ENCODE measurements at places on chromosomes 4 and X.

DNA sequence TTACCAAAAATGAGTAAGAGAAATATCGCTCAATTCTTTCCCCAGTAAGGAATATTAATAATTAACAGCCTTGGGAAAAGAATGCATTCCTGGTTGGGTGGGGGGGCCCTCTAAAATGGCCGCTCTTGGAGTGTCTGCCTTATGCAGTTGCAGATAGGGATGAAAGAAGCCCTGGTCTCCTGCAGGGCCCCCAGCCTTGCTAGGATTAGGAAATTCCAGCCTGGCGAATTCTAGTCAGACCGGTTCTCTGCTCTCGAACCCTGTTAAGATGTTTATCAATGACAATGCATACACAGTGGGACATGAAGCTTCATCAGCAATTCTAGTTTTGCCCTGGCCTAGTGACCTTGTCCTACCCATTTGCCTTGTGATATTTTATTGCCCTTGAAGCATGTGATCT, 1047.7 kb upstream of the GRID2 start:
- DNase-seq = no peak

- no peak for DNase-seq
Observed at GRCh38 chr4:32117693-32118092, 1397.5 kb downstream of the PCDH7 start.

DNA sequence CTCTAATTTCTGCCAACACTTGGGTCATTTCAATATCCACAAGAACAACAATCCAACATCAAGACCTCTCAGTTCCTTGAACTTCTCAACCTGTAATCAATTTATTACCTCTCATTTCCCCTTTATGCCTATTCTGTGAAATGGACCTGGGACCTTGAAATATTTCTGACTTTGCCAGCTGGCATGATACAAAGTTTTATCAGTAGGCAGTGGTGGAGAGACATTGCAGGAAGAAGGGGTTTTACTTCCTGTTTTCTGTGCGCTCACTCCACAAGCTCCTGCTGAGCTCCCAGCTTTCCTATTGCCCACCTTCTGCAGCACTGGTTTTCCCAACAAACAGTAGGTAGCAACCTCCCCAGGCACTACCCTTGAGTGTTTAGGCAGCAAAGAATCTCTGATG, 3.5 kb upstream of the ARHGEF6 start:
- no peak for DNase-seq

DNA sequence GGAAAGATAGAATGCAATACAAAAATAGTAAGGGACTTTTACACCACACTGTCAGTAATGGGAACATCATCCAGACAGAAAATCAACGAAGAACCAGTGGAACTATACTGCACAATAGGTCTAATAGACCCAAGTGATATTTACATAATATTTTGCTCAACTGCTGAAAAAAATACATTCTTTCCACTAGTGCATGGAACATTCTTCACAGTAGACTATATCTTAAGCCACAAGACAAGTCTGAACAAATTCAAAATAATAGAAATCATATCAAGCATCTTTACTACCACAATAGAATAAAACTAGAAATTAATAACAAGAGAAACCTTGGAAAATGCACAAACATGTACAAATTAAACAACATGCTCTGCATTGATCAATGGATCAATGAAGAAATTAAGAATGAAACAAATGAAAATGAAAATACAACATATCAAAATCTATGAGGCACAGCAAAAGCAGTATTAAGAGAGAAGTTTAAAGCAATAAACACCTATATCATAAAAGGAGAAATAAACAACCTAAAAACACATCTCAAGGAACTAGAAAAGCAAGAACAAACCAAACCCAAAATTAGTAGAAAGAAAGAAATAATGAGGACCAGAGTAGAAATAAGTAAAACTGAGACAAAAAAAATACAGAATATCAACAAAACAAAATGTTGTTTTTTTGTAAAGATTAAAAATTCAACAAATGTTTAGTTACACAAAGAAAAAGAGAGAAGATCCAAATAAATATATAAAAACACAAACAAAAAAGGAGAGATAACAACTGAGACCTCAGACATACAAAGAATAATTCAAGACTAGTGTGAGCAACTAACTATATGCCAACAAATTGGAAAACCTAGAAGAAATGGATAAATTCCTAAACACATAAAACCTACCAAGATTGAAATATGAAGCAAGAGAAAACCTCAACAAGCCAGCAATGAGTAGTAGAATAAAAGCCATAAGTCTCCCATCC, 51.5 kb upstream of the ANTXR2 start:
- DNase-seq = no peak

DNA sequence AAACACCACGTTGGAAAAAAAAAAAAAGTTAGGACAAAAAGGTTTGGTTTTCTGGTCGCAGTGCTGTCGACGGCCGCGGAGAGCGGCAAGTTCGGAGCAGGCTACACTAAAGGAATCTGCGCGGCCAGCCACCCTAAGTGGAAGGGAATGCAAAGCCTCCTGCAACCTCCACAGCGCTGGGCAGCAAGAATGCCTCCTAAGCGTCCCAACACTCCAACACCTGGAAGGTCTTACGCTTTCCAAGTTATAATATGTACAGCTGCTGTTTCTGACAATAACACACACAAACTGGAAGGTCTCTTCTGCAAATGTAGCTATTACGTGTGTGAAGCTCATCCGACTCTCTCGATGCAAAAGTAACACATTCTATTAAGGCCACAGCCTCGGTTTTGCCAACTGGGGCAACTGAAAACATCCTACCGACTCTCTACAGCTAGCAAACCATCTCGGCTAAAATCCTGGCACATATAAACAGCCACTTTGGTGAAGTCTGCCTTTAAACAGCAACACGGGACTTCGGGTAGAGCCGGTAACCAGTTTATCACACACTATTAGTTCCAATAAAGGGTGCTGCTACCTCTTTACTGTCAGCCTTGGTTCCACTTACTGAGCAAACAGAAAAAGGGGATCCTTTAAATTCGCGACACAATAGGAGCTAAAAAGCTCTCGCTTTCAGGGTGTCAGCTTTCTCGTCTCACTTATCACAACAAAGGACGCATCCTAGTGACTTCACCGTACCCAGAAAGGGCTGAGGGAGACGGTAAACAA, 895 bp downstream of the SMIM14 start:
- DNase-seq = peak; percentile 26

- DNase-seq = no peak
Observed at GRCh38 chr4:106323119-106323518, 6.8 kb downstream of the AIMP1 start.
